Esophagus muscularis mucosa (tissue), 4 donors: ENCODE measurements at places on chromosomes 3 and 15. TPM values are rescaled to one million over a fixed set of nuclear protein-coding genes. Genes with fewer than 3 reads are reported as not detected.

GRCh38 chr3:69948246-69948862 is 51.2 kb upstream of the SAMMSON start:
- peaks cover 32% of the 10 kb centered on the region for H3K36me3 ChIP-seq
- H3K4me3 ChIP-seq = no peak overlapping the region
- H3K27me3 ChIP-seq = no peaks in the 10 kb centered on the region

DNA sequence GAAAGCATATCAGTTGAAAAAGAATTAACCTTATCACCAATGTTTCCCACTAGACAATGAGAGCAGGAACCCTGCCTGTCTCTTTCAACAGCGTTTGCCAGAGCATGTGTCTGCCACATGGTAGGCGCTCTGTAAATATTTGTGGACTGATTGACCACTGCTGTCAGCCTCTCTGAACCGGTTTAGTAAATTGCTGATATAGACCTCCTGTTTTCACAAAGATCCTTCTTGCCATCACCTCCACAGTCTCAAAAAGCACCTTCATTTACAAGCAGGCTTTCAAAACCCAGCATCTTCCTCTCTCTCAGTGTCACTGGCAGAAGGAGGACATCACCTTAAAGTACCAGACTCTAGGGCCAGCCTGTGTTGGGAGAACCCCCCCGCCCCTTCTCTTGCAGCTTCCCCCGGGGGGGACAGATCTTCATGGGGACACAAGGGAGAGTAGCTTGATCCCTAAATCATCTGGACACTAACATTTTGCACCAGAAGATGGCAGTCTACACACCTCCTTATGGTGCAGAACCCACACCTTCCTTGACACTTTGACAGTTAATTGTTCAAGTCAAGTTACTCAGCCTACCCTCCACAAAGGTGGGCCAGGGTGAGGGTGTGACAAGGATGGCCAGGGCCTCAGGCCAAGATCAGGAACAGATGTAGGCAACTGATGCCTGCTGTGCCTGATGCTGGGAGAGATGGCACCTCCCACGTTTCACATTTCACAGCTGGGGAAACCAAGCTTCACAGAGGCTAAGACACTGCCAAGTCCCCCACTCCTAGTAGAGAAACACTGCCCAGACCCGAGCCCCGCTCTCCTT is 37.8 kb upstream of the USP3 start:
- no peak overlapping the region for H3K4me3 ChIP-seq
- H3K27ac ChIP-seq = no peak overlapping the region
- DNase-seq = no peak
- no peaks in the 10 kb centered on the region for H3K36me3 ChIP-seq
- H3K4me1 ChIP-seq = peaks cover 50% of the 10 kb centered on the region

DNA sequence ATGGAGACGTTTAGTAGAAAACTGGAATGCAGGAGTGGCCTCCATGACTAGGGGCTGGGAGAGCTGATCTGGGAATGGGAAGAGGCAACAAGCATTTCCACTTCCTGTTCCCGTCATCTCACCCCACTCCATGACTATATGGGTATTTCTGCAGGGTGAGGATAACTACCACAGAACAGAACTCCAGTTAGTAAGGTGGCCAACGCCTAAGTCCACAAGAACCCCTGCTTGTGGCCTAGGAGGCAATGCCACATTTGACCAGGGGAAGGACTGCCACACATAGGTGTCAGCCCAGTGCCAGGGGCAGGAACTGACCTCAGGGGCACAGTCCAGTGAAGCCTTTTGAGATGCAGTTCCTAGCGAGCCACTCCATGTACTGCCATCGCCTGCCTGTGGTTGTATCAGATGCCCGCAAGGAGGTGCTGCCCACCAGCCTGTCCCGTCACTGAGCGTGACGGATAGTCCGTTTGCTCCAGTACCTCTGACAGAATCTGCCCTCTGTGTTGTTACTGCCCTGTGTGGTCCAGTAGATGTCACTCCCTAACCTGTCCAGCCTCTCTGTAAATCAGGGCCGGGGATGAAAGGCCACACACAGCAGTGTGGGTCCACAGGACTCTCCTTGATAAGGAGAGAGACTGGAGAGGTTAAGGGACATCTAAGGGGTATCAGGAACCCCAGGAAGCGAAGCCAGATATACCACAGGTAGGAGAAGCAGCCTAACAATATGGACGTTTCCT is 3.5 kb upstream of the MTFMT start:
- H3K27ac ChIP-seq = no peak overlapping the region
- H3K4me1 ChIP-seq = peaks cover 23% of the 10 kb centered on the region
- H3K4me3 ChIP-seq = no peak overlapping the region
- no peak for DNase-seq
- no peaks in the 10 kb centered on the region for H3K27me3 ChIP-seq
- no peaks in the 10 kb centered on the region for H3K36me3 ChIP-seq

- H3K4me3 ChIP-seq = no peak overlapping the region
- peaks cover 70% of the 10 kb centered on the region for H3K36me3 ChIP-seq
- no peaks in the 10 kb centered on the region for H3K27me3 ChIP-seq
- DNase-seq = no peak
Measured at GRCh38 chr15:28122038-28122949, 23.2 kb upstream of the OCA2 start.

DNA sequence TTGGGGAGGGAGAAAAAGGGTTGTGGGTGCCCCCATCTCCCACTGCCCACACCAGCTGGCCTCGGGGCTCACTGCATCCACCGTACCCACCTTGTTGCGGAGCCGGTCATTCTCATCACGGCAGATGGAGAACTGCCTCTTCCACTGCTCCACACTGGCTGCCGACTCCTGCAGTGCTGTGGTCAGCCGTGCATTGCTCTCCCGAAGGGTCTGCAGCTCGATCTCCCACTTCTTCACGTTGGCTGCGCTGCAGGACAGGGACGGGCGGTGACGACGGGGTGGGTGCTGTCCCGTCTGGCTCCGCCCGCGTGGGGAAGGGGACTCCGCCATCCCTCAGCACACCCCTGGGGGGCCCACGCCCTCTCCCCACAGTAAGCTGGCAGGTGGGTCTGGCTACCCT is 45.1 kb downstream of the WHAMM start:
- H3K27ac ChIP-seq = no peak overlapping the region
- no peak for DNase-seq
- peaks cover 7% of the 10 kb centered on the region for H3K4me1 ChIP-seq
- H3K4me3 ChIP-seq = no peak overlapping the region
- peaks cover 4% of the 10 kb centered on the region for H3K36me3 ChIP-seq
- H3K27me3 ChIP-seq = no peaks in the 10 kb centered on the region

GRCh38 chr15:71545223-71545760 is 265.1 kb upstream of the NR2E3 start:
- H3K27me3 ChIP-seq = no peaks in the 10 kb centered on the region
- DNase-seq = peak; percentile 68
- H3K4me1 ChIP-seq = peaks cover 9% of the 10 kb centered on the region
- H3K27ac ChIP-seq = no peak overlapping the region

Gene SLC26A6
- total RNA-seq = 10.5 TPM

Gene C2CD4A
- total RNA-seq = 0.33 TPM
